ENCODE measurements at places on chromosomes 4 and X. TPM values are rescaled to one million over a fixed set of nuclear protein-coding genes. Genes with fewer than 3 reads are reported as not detected.

Gene SCRG1
- not detected for total RNA-seq

- DNase-seq = no peak
- H3K4me1 ChIP-seq = peaks cover 11% of the 10 kb centered on the region
- no peak overlapping the region for H3K4me3 ChIP-seq
- H3K36me3 ChIP-seq = peaks cover 2% of the 10 kb centered on the region
- no peaks in the 10 kb centered on the region for H3K27me3 ChIP-seq
- H3K27ac ChIP-seq = no peak overlapping the region
These were observed 40.5 kb downstream of the NFKB1 start for GRCh38 chr4:102541697-102542096.

Gene ATP11C
- 36.5 TPM for total RNA-seq

DNA sequence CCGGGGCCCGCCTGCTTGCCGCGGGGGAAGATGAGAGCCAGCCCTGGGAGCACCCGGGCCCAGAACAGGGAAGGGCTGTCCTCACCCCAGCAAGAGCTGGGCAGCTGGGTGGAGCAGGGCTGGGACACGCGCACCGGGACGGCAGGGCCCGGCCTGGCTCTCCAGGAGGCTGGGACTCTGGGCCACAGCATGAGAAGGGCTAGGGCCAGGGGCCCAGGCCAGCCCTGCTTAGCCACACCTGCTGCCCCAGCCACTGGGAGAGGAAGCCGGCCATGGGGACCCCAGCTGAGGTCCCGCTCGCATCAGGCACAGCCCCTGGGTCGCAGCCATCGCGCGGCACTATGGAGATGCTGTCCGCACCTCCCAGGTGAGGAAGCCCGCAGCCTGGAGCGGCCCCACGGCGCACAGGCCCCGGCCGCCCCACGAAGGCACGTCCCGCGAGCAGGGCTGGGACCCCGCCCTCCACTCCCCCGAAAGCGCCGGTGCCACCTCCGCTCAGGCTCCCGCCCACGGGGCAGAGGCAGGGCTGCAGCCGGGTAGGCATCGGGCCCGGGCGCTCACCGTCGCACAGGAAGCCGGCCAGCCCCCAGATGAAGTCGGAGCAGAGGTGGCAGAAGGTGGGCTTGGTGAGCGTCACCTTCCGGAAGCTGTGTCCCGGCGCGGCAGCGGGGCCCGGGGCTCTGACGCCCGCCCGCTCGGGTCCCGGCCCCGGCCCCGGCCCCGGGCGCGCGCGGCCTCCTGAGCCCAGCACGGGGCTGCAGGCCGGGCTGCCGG lies 531 bp downstream of the DGKQ start:
- no peak for DNase-seq
- H3K4me3 ChIP-seq = peak overlapping the region; percentile 56
- peaks cover 4% of the 10 kb centered on the region for H3K27me3 ChIP-seq
- no peaks in the 10 kb centered on the region for H3K36me3 ChIP-seq
- no peaks in the 10 kb centered on the region for H3K4me1 ChIP-seq
- H3K27ac ChIP-seq = no peak overlapping the region

DNA sequence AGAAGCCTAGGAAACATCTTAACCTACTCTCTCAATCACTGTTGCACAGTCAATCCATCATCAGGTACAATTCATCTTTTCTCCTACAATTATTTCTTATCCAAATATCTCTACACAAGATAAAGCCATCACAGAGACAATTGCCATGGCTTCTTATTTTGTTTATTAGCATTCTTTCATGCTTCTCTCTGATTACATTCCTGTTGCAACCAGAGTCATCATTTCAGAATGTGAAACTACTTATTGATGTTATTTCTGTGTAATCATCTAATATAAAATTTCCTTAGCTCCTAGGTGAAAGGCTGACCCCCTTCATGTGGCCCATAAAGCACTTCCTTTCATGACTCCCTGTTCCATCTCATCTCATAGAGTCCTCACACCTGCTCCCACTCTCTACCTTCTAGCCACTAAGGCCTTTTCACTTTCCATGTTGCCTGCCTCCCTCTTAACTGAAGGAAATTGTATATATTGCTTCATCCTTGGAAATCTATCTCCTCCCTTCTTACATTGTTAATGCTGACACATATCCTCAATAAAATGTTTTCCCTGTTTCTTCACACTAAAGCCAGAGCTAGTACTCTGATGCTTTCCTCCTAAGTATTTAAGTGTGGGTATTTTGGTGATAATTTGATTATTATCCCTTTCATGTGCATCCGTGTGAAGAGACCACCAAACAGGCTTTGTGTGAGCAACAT lies 829.9 kb downstream of the FAT4 start:
- H3K36me3 ChIP-seq = peaks cover 1% of the 10 kb centered on the region
- H3K4me1 ChIP-seq = no peaks in the 10 kb centered on the region
- no peak overlapping the region for H3K27ac ChIP-seq

GRCh38 chr4:98232202-98232601 lies 29.0 kb upstream of the RAP1GDS1 start:
- H3K4me1 ChIP-seq = no peaks in the 10 kb centered on the region
- no peaks in the 10 kb centered on the region for H3K36me3 ChIP-seq
- no peak overlapping the region for H3K27ac ChIP-seq
- no peak overlapping the region for H3K4me3 ChIP-seq
- DNase-seq = no peak
- H3K27me3 ChIP-seq = no peaks in the 10 kb centered on the region

- DNase-seq = no peak
- H3K27ac ChIP-seq = peak overlapping the region; percentile 85
- peaks cover 3% of the 10 kb centered on the region for H3K27me3 ChIP-seq
- peak overlapping the region; percentile 55 for H3K4me3 ChIP-seq
- peaks cover 16% of the 10 kb centered on the region for H3K36me3 ChIP-seq
- H3K4me1 ChIP-seq = peaks cover 30% of the 10 kb centered on the region
These were observed 14.5 kb downstream of the FHDC1 start for GRCh38 chr4:152950402-152951274.

Gene CLDN34
- 0.42 TPM for total RNA-seq

- DNase-seq = no peak
- no peaks in the 10 kb centered on the region for H3K27me3 ChIP-seq
- no peak overlapping the region for H3K27ac ChIP-seq
These were observed 16.0 kb upstream of the SH3RF1 start for GRCh38 chr4:169286562-169287301.

Gene ATP2B3
- total RNA-seq = 0.11 TPM

Gene NEXMIF
- total RNA-seq = 1.8 TPM

- no peak overlapping the region for H3K4me3 ChIP-seq
- H3K27me3 ChIP-seq = peaks cover 12% of the 10 kb centered on the region
- peaks cover 2% of the 10 kb centered on the region for H3K4me1 ChIP-seq
- no peak overlapping the region for H3K27ac ChIP-seq
- DNase-seq = no peak
These were observed 70.2 kb upstream of the TLR3 start for GRCh38 chr4:185998791-185999190.

Gene CSAG1
- total RNA-seq = not detected

Gene MAGEC3
- total RNA-seq = 0.31 TPM

DNA sequence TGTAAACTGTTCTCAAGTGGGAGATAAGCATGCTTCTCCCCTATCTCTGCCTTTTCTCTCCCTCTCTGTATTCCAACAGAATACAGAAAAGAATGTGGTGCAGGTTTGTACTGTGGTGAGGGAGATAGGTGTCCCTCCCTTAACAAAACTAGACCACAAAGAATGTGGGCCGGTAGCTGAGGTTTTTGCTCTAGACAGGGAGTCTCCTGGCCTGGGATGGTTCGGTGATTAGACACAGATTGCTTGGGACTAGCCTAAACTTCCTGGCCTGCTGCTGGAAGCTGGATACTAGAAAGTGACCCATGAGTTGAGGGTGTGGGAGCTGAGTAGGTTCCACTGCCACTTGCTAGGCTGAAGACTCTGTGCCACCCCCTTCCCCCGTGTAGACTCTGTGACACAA lies 143.0 kb downstream of the CXXC4 start:
- no peaks in the 10 kb centered on the region for H3K4me1 ChIP-seq
- no peak for DNase-seq
- H3K36me3 ChIP-seq = no peaks in the 10 kb centered on the region
- no peak overlapping the region for H3K4me3 ChIP-seq
- H3K27ac ChIP-seq = no peak overlapping the region

Data from progenitor cell of endocrine pancreas (in vitro differentiated cells).